ENCODE measurements at places on chromosomes 16 and 17.

- peak; percentile 57 for DNase-seq
Observed at GRCh38 chr17:48642059-48642842, 16.1 kb upstream of the HOXB9 start.

GRCh38 chr17:51184124-51184523 lies 17.9 kb downstream of the NME2 start:
- no peak for DNase-seq

- no peak for DNase-seq
Observed at GRCh38 chr17:17070931-17071330, 28.7 kb downstream of the MPRIP start.

GRCh38 chr17:77736721-77737120 lies 221.8 kb upstream of the TNRC6C start:
- no peak for DNase-seq

DNA sequence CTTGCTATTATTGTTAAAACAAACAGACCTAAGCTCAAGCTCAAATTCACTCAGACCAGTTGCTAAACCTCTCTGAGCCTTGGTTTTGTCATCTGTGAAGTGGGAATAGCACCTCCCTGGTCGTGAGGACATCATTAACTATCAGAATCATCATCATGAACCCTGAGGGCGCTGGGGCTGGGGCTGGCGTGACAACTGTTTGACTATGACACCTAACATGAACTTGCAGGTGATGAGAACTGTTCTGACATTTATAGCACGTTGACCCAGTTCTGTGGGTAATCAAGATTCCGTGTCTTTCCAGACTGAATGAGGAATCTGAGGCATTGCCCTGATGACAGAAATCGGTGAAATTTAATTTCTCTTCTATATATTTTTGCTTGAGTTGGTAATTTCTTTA lies 71.3 kb upstream of the CDH5 start:
- no peak for DNase-seq

DNA sequence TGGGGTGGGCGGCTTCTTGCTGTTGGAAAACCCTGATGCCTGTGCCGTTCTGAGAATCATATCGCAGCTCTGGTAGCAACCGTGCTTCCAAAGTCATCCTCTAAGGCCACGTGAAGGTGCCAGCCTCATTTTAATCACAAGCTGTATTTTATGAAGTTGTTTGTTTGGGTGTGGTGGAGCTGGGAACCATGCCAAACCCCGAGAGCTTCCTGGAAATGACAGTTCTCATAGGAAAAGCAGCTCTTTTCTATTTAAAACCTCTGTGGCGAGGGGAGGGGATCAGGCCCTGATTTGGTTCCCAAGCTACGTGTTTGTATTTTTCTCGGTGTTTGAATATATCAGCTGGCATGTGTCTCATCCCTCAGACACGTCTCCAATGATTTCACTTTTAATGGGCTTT lies 21.7 kb downstream of the KNOP1 start:
- DNase-seq, result no peak

DNA sequence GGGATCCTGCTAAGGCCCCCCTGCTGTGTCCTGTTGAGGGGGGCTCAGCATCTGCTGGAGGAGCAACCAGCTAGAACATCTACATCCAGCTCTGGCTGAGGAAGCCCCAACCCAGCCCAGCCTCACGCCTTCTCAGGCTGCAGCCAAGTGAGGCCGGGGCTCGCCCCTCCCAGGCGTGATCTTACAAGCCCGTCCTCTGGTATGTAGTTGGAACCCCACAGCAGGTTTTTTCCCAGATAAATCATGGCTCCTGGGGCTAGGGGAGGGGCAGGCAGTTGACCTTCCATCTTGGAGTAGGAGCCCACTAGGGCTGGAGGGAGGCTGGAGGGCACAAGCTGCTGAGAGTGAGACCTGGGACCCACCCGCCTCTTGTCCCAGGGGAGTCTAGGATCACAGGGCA lies 4.7 kb downstream of the FAM83G start:
- no peak for DNase-seq

- no peak for DNase-seq
Observed at GRCh38 chr17:78944956-78945355, 19.8 kb upstream of the TIMP2 start.

DNA sequence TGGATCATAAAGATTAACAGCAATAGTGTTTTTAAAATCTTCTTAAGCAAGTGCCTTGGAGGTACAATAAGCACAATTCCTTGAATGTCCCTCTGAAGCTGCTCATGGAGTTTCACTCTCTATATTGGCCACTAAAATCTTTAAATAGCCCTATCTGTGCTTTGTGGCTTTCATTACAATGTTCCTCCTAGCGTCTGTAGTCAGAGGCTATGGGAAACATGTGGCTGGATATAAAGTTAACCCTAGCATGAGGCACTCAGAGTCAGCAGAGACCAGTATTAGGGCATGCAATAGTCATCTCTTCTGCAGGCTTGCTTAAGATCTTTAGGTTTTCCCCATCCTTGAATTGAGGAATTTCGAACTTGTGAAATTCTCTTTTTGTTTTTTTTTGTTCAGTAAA lies 668.2 kb downstream of the CDH11 start:
- DNase-seq, result no peak

DNA sequence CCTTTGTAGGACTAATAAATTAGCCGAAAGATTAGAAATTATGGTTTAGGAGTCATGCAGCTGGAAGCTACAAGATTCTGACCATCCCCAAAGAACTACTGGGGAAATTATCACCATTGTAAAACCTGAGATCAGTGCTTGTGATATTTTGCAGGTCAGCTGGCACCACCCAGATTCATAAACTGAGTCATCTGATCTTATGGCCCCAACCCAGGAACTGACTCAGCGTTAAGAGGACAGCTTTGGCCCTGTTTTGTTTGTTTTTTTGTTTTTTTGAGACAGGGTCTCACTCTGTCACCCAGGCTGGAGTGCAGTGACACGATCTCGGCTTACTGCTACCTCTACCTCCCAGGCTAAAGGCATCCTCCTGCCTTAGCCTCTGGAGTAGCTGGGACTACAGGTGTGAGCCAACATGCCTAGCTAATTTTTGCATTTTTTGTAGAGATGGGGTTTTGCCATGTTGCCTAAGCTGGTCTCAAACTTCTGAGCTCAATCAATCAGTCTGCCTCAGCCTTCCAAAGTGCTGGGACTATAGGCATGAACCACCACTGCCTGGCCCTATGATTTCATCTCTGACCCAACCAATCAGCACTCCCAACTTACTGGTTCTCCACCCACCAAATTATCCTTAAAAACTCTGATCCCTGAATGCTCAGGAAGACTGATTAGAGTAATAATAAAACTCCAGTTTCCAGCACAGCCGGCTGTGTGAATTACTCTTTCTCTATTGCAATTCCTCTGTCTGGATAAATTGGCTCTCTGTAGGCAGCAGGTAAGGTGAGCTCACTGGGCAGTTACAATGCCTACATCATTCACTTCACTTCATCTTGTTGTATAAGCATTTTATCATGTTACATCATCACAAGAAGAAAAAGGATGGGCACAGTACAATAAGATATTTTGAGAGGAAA lies 79.4 kb upstream of the KSR1 start:
- no peak for DNase-seq

DNA sequence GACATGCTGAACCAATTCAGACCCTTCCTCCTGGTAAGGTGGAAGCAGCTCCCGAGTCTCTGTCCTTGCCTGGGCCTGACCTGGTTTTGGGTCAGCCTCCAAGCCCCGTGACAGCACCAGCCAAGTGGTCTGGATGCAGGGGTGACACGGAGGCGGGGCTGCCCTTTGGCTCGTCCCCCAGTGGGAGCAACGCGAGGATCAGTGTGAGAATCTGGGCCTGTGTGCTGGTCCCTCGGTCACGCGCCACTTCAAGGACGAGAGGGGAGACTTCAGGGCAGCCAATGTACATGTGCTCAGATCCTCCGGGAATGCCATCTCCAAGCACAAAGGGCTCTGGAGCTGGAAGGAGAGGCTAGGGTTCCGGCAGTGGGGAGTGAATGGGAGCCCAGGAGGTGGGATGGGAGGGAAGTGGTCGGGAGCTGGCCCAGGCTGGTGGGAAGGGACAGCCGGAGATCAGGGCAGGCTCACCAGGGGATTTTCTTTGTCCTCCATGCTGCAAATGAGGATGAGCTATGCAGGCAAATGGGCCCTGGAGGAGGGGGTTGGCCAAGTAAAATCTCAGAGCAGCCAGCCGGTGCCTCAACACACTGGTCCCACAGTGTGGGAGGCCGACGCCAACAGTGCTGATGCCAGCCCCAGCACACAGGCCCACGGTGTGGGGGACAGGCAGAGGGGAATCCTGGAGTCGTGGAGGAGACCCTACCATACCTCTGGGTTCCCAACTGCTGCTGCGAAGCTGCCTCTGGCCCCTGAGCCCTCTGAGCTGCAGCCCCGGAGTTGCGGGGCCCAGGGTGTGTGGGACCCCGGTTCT lies 4.2 kb upstream of the NDRG4 start:
- no peak for DNase-seq

GRCh38 chr16:85089525-85089924 lies 22.7 kb downstream of the CIBAR2 start:
- DNase-seq, result no peak

- DNase-seq, result no peak
Observed at GRCh38 chr17:80053102-80053501, 16.7 kb downstream of the CCDC40 start.

DNA sequence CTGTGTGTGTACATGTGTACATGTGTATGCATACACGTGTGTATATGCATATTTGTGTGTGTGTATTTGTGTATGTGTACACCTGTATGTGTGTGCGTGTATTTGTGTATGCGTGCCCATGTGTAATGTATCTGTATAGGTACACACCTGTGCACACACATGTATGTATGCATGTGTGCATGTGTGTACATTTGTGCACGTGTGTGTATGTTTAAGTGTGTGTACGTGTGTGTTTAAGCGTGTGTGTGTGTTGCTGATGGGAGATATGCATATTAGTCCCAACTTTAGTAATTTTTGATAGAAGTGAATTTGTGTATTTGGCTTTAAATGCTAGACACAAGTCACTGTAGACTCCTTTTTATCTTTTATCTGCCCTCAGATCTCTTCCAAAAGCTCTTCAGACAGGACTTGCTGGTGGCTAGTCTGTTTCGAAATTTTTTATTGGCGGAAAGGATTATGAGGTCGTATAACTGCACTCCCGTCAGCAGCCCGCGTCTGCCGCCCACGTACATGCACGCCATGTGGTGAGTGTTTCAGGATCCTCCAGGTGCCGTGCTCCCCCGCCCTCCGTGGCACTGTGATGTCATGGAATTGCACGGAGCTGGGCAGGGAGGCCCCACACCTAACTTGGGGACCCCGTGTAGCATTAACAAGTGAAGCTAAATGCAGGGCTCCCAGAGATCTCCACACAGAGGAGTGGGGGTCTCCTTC lies 168.8 kb upstream of the CHMP6 start:
- no peak for DNase-seq

All from right kidney (tissue), 9 donors.